ENCODE measurements at places on chromosomes 4 and X. TPM values are rescaled to one million over a fixed set of nuclear protein-coding genes. Genes with fewer than 3 reads are reported as not detected.
A peak's percentile ranks its signal among the peaks of the same experiment; 100 is the strongest.

PRRG3 gene
- 0.11 TPM for total RNA-seq

FAM120C gene
- total RNA-seq: 9.2 TPM

CDS1 gene
- total RNA-seq: 1.6 TPM

PNCK gene
- total RNA-seq: not detected

SORCS2 gene
- 0.91 TPM for total RNA-seq

NONO gene
- total RNA-seq: 413 TPM

TIMM17B gene
- 47.4 TPM for total RNA-seq

SULT1E1 gene
- 1.3 TPM for total RNA-seq

PABPC4L gene
- 0.97 TPM for total RNA-seq

TBX22 gene
- total RNA-seq: not detected

FAM184B gene
- total RNA-seq: 0.03 TPM

AR gene
- 0.06 TPM for total RNA-seq

- DNase-seq: no peak
These were observed 19.5 kb downstream of the RGS12 start for GRCh38 chr4:3312362-3312761.

GRCh38 chr4:114636192-114636935, 37.8 kb downstream of the UGT8 start:
- no peak for DNase-seq

GRCh38 chr4:154720123-154720522, 23.7 kb upstream of the LRAT start:
- DNase-seq: no peak

GRCh38 chr4:74266081-74266480, 42.2 kb upstream of the EPGN start:
- no peak for DNase-seq

DNA sequence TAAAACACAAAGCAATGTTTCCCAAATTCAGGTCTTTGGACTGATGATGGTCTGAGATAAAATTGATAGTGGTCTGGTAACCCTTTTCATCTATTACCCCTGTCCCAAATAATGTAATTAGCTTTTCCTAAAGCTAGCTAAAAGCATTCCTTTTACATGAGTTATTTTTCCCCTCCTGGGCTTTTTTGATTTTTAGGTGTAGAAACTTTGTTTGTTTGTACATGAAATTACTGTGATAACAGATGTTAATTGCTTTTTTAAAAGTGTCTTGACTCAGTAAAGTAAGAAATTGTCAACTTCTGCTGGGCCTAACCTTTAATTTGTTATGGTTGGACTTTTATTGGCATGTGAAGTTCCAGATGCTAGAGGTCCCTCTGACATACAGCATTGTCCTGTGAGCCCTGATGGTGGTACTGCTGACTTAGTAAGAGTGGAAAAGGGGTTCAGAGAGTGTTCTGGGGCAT, 145.5 kb downstream of the ARHGAP10 start:
- DNase-seq: no peak

DNA sequence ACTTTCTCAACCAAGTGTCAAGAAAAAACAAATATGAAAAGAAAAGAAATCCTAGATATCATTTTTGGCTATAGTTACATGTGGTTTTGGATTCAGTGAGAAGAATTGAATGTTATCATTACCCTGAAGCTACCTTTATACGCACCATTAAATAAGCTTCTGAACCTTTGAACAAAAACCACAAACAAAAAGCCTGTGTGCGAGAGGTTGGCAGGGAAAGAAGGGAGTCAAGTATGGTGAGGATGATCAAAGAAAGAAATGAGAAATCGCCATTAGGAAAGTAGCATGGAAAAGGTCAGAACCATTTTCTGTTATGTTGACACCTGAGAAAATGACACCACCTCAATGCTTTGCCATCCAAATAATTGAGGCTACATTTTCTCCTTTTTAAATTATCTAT, 1.2 kb upstream of the SLC7A11 start:
- DNase-seq: peak; percentile 28

- no peak for DNase-seq
These were observed 12.9 kb upstream of the ODAM start for GRCh38 chr4:70182517-70183167.

GRCh38 chrX:135087867-135088266, 32.5 kb downstream of the ETDB start:
- no peak for DNase-seq

GRCh38 chr4:54226404-54227255, 2.5 kb upstream of the PDGFRA start:
- no peak for DNase-seq

DNA sequence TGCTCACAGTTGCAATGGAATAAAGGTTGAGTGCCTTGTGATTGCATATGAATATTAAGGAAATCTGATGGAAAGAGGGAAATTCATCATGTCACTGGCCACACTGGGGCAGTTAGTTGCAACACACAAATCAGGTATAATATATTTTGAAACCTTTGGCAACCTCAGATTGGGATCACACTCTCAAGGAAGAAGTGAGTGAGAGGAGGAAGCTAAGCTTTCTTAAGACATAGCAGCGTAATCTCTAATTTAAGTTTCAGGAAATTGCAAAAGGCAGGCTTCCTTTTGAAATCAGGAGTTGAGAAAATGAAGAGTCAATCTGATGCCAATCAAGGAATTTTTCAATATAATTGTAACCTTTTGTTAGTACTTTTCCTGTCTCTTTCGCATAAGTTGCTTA, 12.3 kb upstream of the CLTRN start:
- no peak for DNase-seq

- DNase-seq: no peak
These were observed 376.7 kb downstream of the GPM6A start for GRCh38 chr4:175435381-175435783.

GRCh38 chr4:169404960-169405359, 134.2 kb upstream of the SH3RF1 start:
- DNase-seq: no peak

GRCh38 chr4:112968451-112969159, 80.8 kb upstream of the ANK2 start:
- DNase-seq: no peak

DNA sequence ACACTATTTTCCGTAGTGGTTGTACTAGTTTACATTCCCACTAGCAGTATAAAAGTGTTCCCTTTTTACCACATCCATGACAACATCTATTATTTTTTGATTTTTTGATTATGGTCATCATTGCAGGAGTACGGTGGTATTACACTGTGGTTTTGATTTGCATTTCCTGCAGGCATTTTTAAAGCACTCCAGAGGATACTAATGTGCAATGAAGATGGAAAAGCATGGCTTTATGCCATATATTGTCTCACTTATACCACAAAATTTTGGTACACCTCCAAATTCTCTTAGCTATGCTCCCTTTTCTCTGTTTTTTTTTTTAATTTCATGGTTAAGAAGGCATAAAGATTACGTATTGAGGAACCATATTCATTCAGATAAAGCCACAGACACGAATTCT, 35.1 kb upstream of the NPY2R start:
- DNase-seq: no peak

- no peak for DNase-seq
These were observed 2.7 kb downstream of the SLC38A5 start for GRCh38 chrX:48467281-48467761.

GRCh38 chr4:168153596-168154440, 61.5 kb downstream of the ANXA10 start:
- DNase-seq: peak; percentile 44

- no peak for DNase-seq
These were observed 60.1 kb downstream of the RFC1 start for GRCh38 chr4:39305912-39306677.

- DNase-seq: no peak
These were observed 169.3 kb downstream of the CHIC2 start for GRCh38 chr4:53895137-53895536.

GRCh38 chr4:184382189-184382846, 92.0 kb downstream of the IRF2 start:
- no peak for DNase-seq

- no peak for DNase-seq
These were observed 351.6 kb downstream of the NLGN4X start for GRCh38 chrX:5876984-5877596.

DNA sequence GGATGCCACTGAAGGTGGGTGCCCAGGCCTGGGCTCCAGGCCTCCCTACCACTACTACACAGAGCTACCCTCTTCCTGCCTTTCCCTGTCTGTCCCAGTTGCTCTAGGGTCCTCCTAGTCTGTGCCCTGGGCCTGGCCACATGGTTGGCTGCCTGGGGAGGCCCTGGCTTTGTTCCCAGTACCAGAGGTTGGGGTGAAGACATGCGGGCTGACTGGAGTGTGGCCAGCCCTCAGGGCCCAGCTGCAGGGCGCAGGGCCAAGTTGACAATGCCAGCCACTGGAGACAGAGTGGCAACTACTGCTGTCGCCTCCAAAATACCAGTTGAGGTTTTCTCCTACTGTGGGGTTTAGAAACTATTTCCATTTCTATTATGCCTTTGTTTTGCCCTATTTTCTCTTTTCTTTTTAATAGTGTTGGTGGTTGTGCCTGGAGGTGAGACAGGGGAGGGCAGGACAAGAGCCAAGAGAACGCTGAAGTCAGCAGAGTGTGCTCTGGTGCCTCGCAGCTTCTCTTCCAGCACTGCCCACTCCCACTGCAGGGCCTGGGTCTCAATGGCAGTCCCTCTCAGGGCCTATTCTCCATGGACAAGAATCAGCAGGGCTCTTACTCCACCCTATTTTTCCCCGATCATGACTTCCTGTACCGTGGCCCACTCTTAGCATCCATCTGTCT, 32.2 kb upstream of the XPNPEP2 start:
- peak; percentile 36 for DNase-seq

DNA sequence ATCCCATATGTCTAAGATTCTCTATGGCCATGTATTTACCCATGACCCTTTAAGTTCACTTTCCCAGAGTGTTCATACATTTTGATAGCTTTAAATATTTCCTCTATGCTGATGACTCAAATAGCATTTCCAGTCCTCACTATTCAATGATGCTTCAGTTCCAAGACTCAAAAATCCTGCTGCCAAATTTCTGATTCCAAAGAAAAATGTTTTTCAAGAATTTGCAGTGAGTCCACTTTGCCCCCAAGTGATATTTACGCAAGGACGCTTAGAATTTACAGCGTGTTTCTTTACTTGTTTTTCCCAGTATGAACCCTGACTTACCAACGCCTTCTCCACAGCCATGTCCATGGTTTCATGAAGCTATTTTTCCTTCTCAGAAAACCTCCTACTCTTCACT, 127.9 kb upstream of the PCDH18 start:
- DNase-seq: no peak

GRCh38 chr4:91598696-91599095, 705.1 kb upstream of the GRID2 start:
- DNase-seq: no peak

GRCh38 chr4:152109531-152110509, 349.0 kb upstream of the GATB start:
- DNase-seq: no peak

- DNase-seq: no peak
These were observed 159.6 kb downstream of the SOWAHB start for GRCh38 chr4:76738086-76738931.

- no peak for DNase-seq
These were observed 188.6 kb downstream of the PRDM5 start for GRCh38 chr4:120733968-120734367.

DNA sequence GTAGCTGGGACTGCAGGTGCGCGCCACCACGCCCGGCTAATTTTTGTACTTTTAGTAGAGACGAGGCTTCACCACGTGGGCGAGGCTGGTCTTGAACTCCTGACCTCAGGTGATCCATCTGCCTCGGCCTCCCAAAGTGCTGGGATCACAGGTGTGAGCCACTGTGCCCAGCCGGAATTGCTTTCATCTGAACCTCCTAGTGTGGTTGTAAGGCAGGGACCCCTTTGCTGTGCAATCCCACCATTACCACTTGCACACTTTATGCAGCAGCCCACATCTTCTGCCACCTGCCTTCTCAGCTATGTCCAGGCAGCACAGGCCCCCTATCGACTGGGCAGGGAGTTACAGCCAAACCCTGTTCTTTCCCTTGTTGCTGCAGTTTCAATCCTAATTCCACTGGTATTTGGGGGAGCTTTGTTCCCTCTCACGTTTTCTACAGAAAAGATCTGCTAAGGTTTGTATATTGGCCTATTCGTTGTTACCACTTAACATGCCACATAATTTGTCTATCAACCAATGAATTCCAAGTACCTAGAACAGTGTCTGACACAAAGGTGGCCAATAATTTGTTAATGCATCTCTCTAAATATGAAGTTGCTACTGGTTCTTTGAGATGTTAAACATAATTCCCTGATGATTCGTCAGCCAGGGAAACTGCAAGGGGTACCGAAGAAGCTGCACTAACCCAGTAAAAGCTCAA, 6.5 kb downstream of the RPL39 start:
- peak; percentile 19 for DNase-seq

GRCh38 chrX:100350704-100351489, 59.2 kb downstream of the PCDH19 start:
- no peak for DNase-seq

- no peak for DNase-seq
These were observed 1294.9 kb downstream of the ADGRL3 start for GRCh38 chr4:62495032-62495431.

DNA sequence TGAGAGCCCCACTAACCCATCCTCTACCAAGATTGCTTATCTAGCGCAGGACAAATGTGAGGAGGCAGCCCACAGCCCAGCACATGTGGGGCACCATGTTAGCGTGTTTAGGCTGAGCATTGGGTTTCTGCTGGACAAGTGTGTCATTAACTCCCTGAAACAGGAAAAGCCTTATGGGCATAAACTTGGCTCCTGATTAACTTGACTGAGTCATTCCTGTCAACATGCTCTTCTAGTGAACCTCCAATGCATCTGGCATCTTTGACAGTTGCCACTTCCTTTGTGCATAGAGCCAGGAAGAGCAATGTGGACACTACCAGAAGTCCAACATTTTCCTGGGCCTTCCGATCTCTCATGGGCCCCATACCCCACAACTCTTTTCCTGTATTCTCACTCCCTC, 2.5 kb downstream of the SPIN2A start:
- peak; percentile 7 for DNase-seq

DNA sequence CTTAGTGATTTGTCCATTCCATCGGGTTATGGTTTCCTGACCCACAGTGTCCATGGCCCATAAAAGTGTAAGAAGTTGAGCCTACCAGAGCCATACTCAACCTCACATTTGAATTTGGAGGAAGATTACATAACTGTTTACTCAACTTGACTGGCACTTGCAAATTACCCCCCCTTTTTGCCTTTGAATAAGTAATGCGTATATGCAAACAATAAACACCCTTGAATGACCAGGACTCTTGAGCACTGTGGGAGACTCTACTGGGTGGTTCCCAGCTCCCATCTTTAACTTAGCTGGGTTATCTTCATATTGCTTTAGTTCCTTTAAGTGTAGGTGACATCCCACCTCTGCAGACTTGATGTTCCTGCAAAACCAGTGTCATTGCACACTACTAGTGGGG, 30.6 kb upstream of the STIM2 start:
- no peak for DNase-seq

DNA sequence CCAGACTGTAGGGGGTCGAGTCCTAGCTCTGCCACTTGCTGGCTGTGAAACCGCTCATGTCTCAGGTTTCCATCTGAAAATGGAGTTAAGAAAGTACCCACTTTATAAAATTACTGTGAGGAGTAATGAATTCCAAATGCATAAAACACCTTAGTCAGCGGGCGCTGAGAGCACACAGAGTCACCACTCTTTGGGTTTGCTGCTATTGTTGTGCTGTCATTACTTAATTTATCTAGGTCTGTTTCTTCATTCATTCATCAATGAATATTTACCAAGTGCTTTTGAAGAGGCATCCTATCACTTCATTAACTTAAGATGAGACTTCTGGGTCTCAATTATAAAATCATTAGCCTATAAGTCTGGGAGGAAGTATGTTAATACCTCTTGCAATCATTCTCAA, 317.3 kb downstream of the FBXW7 start:
- DNase-seq: no peak

Measured in Daoy (cell line).